Small intestine (tissue), 16 donors: ENCODE measurements at places on chromosomes 16 and 17. TPM values are rescaled to one million over a fixed set of nuclear protein-coding genes. Genes with fewer than 3 reads are reported as not detected.

- no peak for DNase-seq
Observed at GRCh38 chr17:79970576-79971068, 65.0 kb downstream of the TBC1D16 start.

The MT3 gene
- 5.4 TPM for polyA plus RNA-seq

The TBC1D3K gene
- polyA plus RNA-seq, result not detected

DNA sequence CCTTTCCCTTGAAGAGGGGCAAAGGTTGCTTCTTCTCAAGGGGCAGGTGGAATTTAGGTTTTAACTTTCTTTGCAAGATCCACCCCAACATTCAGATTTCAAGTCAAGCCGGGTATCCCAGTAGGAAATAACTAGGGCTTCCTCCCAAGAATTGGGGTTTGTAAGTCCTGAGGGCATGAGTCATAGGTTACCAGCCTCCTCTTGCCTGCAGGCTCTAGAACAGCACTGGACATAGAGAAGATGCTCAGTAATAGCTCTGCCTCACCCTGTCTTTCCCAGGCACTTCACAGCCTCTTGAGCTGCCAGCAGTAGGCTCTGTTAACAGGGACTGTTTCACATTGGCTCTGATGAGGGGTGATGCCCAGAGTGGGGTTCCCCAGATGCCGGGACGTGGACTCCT is 35.8 kb upstream of the ZFP90 start:
- no peak for DNase-seq

DNA sequence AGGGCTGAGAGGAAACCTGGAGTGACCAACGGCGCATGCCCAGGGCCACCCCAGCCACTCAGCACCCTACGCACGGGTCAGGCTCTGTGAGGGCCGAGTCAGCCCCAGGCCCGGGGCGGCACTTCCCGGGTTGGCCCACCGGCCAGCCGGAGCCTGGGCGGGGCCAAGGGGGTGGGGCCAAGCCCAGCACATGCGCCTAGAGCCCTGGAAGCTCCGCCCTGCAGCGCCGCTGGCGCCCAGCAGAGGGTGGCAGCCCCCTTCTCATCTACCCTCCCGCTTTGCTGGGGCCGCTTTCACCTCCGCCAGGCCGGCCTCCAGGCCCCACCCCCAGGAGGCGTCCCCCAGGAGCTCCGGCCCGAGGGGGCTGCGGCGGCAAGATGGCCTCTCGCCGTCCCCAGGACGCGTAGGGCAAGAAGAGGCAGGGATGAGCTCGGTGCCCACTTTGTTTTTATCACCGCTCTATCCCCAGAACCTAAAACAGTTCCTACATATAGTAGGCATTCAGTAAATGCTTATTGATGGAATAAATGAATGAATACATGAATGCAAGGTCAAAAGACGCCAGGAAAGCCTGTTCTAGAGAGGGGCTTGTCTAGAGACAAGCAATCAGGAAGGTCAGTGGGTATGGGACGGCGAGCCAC is 31.3 kb downstream of the MYO18A start:
- DNase-seq, result peak; percentile 87

DNA sequence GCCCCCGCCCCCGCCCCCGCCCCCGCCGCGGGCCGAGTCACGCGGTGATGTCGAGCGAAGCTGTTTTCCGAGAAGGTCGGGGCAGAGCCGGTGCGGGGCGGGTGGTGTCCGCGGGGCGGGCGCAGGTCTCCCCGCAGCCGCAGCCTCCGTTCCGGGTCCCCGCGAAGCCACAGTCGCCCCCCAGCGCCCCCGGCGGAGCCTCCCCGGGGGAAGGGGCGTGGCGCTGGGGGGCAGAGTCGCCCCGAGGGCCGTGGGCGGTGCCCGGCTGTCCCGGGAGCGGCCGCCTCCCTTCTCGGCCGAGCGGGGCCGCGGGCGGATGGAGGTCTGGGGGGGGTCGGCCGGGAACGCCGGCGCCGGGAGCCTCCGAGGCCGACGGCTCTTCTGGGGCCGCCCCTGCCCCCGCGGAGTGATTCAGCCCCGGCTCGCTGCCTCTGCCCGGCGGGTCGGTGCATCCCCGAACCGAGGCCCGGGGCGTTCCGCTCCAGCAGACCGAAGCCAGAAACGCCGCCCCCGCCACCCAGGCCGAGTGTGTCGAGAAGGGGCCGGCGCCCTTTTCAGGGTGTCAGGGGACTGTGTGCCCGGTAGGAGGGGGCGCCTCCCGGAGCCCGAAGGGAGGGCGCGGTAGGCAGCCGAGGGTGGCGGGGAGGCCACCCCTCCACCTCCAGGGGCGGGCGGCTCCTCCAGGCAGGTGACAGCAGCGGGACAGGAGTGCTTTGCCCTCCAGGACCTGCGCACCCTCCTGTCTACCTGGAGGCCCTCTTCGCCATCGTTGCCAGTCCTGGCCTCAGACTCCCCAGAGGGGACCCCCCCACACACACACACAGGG is 1.7 kb downstream of the METRNL start:
- DNase-seq, result no peak

The GPR142 gene
- not detected for polyA plus RNA-seq

GRCh38 chr17:14072881-14073280 is 3.6 kb downstream of the COX10 start:
- DNase-seq, result no peak

- DNase-seq, result no peak
Observed at GRCh38 chr16:75139498-75139897, 8.8 kb upstream of the ZFP1 start.

- DNase-seq, result peak; percentile 61
Observed at GRCh38 chr17:42441371-42442195, 17.1 kb upstream of the ATP6V0A1 start.

- DNase-seq, result no peak
Observed at GRCh38 chr16:22428654-22429053, 54.2 kb upstream of the CDR2 start.

- DNase-seq, result peak; percentile 78
Observed at GRCh38 chr17:68437979-68438822, 19.1 kb downstream of the WIPI1 start.

DNA sequence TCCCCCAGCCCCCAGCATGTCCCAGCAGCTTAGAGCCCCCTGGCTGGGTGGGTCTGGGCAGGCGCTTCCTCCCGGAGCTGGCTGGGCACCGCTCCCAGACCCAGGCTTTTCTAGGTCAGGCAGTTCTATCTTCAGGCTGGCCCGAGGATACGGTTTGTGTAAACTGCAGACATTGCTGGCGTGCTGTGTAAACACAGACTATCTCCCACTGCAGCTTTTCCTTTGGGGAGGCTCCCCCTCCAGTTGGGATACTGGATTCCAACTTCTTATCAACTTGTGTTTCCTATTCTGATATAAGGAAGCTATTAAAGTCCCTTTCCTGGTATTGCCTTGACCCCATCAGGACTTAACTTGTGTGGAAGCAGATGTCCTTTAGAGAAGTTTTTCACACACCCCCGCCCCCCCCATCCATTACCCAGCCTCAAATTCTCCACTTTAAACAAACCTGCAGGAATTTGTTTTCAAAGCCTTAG is 18.3 kb upstream of the GNA13 start:
- peak; percentile 70 for DNase-seq

GRCh38 chr17:83078378-83079351 is 744 bp upstream of the METRNL start:
- no peak for DNase-seq

GRCh38 chr17:76368545-76368944 is 14.8 kb upstream of the PRPSAP1 start:
- DNase-seq, result no peak

DNA sequence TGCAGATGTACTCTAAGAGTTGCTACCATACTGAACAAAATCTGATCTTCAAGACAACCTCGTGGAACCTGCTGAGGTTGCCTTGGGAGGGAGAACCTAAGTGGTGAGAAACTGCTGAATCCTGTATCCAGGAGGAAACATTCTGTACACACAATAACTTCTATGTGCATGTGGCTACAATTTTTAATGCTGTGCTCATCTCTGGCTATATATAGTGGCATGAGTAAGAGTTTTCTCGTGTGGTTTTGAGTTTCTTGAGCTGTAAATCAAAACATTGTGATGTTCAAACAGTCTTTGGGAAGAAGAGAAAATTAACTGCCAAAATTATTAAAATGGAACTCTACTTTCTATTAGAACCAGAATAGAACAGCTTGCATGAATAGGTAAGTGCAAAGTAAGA is 206.8 kb downstream of the CA10 start:
- DNase-seq, result no peak

- DNase-seq, result no peak
Observed at GRCh38 chr16:55955424-55955823, 80.3 kb upstream of the CES5A start.
